Tibial nerve (tissue), 4 donors: ENCODE measurements at places on chromosomes 2 and 18.
A peak's percentile ranks its signal among the peaks of the same experiment; 100 is the strongest.

GRCh38 chr2:126751477-126751876 is 95.5 kb downstream of the GYPC start:
- no peak for DNase-seq

DNA sequence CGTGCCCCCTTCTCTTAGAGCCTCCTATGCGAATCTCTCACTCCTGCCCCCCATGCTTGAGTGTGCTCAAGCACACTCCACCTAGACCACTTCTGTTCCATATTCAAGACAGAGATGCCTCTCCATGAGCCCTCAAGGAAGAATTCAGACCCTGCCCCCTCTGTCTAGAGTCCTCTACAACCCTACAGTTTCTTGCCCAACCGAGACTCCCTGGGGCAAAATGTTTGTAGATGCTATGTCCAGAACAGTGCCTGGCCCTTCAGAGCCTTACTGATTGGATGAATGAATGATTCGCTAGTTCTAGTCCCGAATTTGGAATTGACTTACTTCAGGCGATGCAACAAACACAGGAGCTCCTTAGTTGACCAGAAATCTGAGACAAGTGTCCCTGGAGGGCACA is 8.7 kb downstream of the APCDD1 start:
- no peak for DNase-seq

DNA sequence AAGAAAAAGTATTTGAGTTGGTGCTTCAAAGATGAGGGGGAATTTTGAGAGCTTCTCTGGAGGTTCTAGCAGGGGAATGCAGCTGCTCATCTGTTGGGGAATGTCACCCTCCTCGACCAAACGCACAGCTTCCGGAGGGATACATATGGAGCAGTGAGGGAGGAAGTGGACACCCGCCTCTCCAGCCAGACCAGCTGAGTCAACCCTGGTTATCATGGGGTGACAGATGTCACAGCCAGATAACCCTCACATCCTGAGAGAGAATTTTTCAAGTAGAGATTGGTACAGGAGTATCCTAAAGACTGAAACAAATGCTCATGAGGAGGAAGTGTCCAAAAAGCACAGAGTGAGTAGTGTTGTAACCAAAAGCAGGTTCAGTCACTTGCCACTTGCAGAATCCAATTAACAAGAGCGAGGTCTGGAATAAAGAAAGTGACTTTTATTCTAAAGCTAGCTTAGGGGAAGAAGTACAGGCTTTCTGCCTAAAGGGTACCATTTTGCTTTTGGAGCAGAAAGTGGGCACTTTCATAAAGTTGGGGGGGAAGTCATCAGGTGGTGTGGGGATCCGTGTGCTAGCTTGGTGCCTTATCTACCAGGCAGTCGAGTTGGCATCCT is 395.2 kb downstream of the RAD51AP2 start:
- DNase-seq = no peak

DNA sequence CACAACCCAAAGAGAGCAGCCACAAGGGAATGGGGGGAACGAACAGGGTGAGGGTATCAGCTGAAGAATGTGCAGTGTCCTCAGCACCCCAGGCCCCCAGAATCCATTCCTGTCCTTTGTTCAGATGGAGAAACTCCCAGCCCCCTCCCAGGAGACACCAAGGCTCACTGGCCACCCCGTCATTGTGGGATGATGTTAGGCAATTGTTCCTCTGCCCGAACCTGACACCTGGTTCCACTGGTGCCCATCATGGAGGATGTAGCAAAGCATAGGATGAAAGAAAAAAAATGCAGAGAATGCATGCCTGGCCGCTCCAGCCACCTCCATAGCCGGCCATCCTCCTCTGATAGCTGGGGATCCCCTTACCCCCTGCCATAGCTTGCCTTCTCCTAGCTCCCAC is 197.3 kb upstream of the TWIST2 start:
- no peak for DNase-seq

DNA sequence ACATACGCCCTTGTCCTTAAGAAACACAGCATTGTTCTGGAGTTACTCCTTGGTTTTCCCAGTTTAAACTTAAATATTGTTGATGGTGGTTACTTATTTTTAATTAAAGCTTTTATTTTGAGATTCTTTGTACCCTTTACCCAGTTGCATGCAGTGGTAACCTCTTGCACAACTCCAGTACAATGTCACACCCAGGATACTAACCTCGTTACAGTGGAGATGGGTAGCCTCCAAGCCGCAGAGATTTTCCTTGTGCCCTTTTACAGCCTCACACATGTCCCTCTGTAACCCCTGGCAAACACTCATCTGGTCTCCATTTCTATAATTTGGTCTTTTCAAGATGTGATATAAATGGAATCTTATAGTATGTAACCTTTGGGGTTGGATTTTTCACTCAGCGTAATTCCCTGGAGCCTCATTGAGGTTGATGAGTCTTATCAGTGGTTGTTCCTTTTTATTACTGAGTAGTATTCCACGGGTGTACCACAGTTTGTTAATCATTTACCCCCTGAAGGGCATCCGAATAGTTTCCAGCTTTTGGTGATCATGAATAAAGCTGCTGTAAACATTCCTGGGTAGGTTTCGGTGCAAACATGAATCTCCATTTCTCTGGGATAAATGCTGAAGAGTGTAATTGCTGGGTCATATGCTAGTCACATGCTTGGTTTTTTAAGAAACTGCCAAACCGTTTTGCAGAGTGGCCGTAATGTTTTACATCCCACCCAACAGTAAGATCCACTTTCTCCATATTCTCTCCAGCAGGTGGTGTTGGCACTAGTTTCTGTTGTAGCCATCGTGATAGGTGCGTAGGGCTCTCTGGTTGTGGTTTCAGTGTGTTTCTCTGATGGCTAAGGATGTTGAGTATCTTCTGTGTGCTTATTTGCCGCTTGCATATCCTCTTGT is 68.6 kb downstream of the DGKD start:
- no peak for DNase-seq

DNA sequence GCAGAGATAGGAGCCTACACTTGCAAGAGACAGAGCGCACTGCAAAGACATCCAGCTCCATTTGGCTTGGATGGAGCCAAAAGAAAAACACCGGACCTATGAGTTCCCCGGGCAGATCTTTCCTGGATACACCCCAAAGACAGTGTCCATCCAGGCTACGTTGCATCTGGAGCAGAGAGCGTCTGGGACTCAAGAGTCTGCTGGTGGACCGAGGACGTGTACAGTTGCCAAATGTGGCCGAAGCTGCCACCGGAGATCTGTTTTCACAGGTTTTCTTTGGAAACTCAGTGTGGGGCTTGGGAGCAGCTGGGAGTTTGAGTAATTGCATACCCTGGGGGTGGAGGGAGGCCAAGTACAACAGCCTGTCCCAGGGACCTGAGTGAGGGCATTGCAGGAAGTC is 192.3 kb upstream of the OSR1 start:
- no peak for DNase-seq

- DNase-seq = peak; percentile 65
Measured at GRCh38 chr2:236964291-236964690, 121.4 kb upstream of the COPS8 start.

DNA sequence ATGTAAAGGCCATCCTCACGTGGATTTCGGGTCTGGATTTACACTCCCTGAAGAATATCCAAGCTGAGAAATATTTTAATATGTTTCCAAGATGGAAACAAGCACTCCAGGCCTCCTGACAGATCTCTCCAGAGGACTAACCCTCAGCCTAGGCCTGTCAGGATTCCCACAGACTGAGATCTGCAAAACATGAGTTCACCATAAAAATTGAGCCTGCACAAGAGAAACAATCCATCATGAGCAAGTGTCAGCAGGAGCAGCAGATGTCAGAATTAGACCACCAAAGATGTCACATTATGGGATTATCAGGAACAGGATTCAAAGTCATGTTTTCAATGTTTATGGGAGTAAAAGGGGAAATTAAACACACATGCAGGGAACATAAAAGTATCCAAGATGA is 191.3 kb downstream of the TFCP2L1 start:
- no peak for DNase-seq

DNA sequence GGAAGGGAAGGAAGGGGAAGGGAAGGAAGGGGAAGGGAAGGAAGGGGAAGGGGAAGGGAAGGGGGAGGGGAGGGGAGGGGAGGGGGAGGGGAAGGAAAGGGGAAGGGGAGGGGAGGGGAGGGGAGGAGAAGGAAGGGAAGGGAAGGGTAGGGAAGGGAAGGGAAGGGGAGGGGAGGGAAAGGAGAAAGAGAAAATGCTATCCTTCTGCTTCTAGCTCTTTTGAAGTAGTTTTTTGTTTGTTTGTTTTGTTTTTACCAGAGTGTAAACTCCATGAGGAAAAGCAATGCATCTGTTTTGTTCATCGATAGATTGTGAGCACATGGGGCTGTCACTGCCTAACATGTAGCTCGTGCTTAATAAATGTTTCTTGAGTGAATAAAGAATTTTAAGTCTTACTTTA is 1592.7 kb upstream of the ACVR2A start:
- DNase-seq = no peak

GRCh38 chr2:44934983-44935728 is 6.3 kb upstream of the SIX3 start:
- no peak for DNase-seq

GRCh38 chr2:15732341-15733077 is 140.8 kb downstream of the DDX1 start:
- DNase-seq = no peak

DNA sequence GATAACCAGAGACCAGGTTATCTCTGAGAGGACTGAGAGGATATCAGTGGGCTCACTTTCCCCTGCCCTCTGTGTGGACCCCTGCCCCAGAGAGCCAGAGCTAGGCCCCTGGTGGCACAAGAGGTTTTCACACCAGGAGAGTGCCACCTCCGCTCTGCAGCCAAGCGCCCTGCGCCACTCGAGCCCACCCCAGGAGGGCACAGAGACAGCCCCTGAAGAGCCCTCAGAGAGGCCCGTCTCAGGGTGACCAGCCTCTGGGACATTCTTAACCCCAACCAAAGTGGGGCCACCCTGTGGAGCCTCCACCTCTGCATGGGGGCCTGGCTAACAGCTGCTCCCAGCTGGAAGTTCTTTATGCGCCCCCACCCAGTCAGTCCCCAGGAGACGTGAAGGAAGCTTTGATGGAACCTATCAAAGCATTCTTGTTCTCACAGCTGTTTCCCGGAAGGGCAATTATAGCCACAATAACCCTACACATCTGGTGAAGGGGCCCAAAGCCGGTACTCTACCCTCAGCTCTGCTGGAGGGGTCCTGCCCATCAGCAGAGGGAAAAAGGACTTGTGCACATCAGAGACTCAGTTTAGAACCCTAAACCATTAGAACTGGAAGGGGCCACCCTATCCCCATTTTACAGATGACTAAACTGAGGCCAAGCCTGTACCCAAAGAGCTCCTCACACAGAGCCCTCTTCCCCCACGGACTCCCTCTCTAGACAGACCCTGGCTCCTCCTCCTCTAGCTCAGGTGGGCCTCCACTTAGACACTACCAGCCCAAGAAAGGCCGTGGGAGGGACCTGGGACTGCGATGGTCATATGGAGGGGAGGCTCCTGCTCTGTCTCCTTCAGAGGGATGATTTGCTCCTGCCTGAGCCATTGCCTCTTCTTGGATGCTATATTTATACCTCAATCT is 101.1 kb downstream of the ZFP36L2 start:
- no peak for DNase-seq

- no peak for DNase-seq
Measured at GRCh38 chr2:77519888-77520506, 2.2 kb downstream of the LRRTM4 start.

DNA sequence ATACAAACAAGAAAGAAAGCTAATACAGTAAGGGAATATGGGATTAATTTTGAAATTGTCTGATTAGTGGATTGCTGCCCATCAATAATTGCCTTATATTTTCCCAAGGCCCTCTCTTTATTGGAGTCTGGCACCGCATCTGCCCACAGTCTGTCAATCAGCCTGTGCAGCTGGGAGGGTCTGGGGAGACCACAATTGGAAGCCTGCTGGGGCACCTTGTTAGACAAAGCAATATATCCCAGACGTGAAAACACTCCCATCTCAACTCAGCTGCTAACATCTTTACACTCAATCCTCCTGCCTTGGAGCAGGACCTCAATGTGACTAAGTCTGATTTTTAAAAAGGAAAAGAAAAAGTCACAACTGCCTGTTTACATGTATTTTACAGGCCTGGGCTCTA is 258.6 kb downstream of the SRBD1 start:
- DNase-seq = no peak

- DNase-seq = no peak
Measured at GRCh38 chr2:152475982-152476381, 141.0 kb downstream of the FMNL2 start.

DNA sequence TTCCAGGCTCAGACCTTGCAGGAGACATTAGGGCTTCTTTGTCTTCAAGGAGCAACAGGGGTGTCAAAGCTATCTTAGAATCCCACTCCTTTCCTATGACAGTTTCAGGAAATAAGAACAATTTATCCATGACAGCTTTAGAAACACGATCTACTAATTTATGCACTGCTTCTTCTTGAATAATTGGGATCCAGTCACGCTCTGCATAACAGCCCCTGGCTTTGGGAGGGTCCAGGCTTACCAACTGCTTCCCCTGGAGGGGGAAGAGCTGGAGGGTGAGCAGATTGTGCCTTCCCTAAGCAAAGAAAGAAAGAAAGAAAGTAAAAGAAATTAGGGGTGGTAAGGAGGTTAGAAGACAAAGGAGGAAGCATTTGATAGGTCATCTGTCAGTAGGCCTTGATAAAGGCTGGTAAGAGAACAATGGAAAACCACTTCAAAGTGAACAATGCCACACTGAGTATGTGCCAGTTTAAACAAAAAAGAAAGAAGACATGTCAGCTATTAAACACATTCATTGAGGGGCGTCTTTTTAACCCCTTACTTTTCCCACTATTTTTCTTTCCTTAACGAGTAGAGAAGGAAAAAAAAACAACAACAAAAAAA is 327.6 kb downstream of the DCC start:
- DNase-seq = no peak

DNA sequence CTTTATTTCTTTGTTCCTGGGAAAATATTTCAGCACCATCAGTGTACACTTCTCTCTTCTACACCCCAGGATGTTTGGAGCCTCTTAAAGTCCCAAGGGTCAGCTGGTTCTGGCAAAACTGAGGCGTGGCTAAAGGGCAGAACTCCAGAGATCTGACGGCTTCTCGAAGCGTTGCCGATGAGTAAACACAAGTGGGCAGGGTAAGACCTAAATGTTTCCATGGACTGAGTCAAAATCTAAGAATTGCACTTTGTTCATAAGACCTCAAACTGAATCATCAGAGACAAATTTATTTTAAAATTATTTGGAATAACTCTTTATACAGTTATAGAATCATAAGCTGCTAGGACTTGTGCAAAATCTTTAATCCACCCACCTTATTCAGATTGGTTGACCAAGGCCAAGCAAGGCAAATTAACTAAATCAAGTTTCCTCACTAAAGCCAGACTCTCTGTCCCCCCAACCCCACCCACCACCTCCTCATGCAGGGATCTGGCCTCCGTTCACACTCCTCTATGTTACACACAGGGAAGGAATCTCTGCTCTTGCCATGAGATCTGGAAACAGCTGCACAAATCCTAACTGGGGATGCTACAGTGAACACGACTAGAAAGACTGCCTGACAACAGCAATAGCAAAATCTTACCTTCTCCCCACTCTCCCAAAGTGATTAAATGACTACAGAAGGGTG is 342.6 kb upstream of the KLHL29 start:
- no peak for DNase-seq

GRCh38 chr18:59932401-59932800 is 32.6 kb downstream of the PMAIP1 start:
- no peak for DNase-seq

GRCh38 chr18:59484561-59485328 is 125.7 kb upstream of the LMAN1 start:
- no peak for DNase-seq

- DNase-seq = peak; percentile 48
Measured at GRCh38 chr2:70094978-70095719, 7.9 kb downstream of the PCBP1 start.
